Activated CD4-positive, alpha-beta T cell treated with anti-CD3 and anti-CD28 coated beads, Interleukin-2, Interleukin-6, amounts not matched to agents 100 ng/mL and 50 ng/mL, durations not matched to agents 16 hours and 8 hours (primary cell): ENCODE measurements at places on chromosomes 16 and 17.

DNA sequence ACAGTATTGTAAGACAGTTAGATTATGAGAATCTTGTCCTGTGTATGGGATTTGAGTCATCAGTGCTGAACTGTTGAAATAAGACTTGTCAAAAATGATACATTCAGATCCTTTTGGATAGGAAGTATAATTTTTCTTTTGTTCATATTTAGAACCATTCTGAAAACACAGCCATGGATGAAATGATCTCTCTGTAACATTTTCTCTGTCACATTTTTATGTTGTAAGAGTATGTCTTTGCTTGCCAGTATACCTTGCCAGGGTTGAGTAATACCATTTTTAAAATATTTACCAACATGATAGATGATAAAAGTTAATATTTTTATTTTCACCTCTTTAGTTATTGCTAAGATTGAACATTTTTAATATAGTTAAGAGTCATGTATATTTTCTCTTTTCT is 45.0 kb downstream of the NSRP1 start:
- no peak for DNase-seq

- no peak for DNase-seq
These were observed 149.8 kb upstream of the HS3ST2 start for GRCh38 chr16:22664132-22664531.

DNA sequence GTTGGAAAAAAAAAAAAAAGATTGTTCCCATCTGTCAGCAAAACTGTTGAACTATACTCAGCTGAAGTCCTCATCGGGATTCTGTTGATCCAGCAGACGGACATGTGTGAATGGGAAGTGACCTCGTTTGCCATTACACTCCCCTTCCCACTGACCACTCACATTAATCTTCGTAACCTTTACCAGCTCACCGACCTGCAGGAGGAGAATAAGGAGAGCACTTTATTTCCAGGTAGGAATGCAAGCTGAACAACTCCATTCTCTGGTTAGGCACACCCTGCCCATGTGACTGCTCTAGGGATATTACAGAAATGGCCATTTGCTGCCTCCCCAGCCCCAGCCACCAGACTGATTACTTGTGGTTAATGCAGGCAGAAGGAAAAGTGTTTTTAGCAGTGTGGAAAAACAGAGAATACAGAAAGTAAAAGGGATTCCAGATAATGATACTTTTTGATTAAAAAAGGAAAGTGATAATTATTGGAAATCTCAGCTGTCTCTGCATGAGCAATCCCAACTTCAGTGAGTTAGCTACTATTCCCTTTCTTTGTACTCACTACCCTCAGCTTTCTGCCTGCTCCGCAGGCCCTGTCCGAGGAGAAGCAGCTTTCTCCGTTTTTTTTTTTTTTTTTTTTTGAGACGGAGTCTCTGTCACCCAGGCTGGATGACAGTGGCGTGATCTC is 23.6 kb upstream of the YWHAE start:
- DNase-seq, result no peak

- DNase-seq, result no peak
These were observed 680.3 kb upstream of the SOX9 start for GRCh38 chr17:71440513-71440912.

GRCh38 chr16:1300664-1301476 is 8.6 kb upstream of the UBE2I start:
- DNase-seq, result peak; percentile 84

GRCh38 chr17:80861892-80862291 is 129.7 kb upstream of the CHMP6 start:
- DNase-seq, result peak; percentile 71

DNA sequence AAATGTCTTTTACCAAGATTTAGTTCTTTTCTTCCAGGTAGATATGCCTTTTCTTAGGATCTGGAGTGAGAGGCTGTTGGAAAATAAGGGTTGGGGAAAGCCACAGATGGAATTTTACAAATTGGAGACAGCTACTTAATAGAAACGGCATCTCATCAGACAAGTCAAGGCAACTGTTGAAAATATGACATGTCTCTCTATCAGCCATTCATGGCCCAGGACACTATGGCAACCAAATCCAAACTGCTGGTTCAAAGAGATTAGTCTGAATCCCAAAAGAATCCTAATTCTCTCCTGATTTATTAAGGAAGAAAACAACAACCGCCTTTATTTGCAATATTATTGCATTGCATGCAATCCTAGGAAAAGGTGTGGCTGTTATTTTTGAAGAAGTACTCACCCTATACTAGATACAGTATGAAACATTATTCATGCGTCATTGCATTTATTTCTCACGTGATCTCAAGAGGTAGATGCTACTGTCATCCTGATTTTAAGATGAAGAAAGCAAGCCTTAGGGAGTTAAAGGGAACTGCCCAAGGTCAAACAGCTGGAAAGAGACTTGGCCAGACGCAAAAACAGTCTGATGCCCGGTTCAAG is 12.6 kb upstream of the CEP20 start:
- no peak for DNase-seq

- DNase-seq, result peak; percentile 73
These were observed 31.4 kb downstream of the DHX38 start for GRCh38 chr16:72124761-72125634.
